Right cardiac atrium (tissue), 5 donors: ENCODE measurements at places on chromosomes 16 and 17. TPM values are rescaled to one million over a fixed set of nuclear protein-coding genes. Genes with fewer than 3 reads are reported as not detected.

DNA sequence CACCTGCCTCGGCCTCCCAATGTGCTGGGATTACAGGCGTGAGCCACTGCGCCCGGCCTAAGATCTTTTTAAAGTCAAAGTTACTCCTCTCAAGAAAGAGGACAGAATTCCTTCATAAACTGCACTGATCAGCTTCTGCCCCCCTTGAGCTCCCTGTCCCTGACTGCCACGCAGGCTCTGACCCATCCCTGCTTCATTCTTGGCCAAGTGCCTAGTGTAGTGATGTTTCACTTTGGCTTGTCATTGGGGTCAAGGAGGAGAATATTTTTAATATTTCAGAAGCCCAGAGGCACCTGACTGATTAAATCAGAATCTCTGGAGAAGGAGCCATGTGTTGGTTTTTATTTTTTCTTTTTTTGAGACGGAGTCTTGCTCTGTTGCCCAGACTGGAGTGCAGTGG, 9.1 kb downstream of the MRM1 start:
- DNase-seq = no peak

GRCh38 chr16:72783716-72784318, 264.1 kb downstream of the ZFHX3 start:
- no peak for DNase-seq

DNA sequence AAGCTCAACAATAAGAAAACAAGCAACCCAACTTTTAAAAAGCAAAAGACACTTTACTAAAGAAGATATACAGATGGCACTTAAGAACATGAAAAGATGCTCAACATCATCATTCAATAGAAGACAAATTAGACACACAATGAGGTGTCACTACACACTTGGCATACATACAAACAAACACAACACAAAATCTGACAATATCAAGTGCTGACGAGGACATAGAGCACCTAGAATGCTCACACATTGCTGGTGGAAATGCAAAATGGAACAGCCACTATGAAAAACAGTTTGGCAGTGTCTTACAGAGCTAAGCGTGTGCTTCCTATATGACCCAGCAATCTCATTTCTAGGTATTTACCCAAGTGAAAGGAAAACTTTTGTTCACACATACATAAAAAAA, 18.9 kb downstream of the RPRML start:
- DNase-seq = no peak

GRCh38 chr17:64694207-64694606, 32.1 kb upstream of the SMURF2 start:
- DNase-seq = peak; percentile 81

ZC3H18 gene
- total RNA-seq = 25.1 TPM

- no peak for DNase-seq
These were observed 7.8 kb downstream of the CRHR1 start for GRCh38 chr17:45791935-45792334.

ZNF771 gene
- 7.4 TPM for total RNA-seq

DNA sequence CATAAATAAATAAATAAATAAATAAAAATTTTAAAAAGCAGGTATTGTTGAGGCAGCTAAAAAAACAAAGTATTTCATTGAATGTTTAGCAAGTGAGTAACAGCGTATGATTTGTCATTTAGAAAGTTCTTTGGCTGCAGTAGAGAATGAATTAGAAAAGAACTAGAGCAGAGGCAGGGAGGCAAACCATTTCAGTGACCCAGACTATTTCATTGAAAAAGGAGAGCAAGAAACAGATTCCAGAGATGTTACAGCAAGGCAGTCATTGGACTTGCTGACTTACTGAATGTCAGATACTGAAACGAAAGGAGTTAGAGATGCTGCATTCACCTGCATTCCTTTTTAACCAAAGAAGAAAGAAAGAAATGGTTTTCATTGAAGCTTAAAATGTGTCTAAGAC, 105.5 kb upstream of the HLF start:
- no peak for DNase-seq

- DNase-seq = no peak
These were observed 139.5 kb downstream of the CMIP start for GRCh38 chr16:81583893-81584631.

PMFBP1 gene
- 0.44 TPM for total RNA-seq

MT1M gene
- total RNA-seq = 7.8 TPM

- DNase-seq = no peak
These were observed 2.3 kb downstream of the SLFN5 start for GRCh38 chr17:35245196-35245486.

- no peak for DNase-seq
These were observed 37.1 kb upstream of the TEKT1 start for GRCh38 chr17:6868582-6868981.

- DNase-seq = peak; percentile 76
These were observed 15.4 kb downstream of the RHBDL3 start for GRCh38 chr17:32281011-32281451.

IGF2BP1 gene
- not detected for total RNA-seq

- no peak for DNase-seq
These were observed 44.0 kb downstream of the IRX6 start for GRCh38 chr16:55367866-55368603.

CMTM3 gene
- 16.1 TPM for total RNA-seq

GRCh38 chr16:78993346-78993745, 607.2 kb downstream of the MAF start:
- no peak for DNase-seq

FN3K gene
- total RNA-seq = 66.8 TPM

GRCh38 chr17:8187517-8188262, 2.3 kb downstream of the BORCS6 start:
- peak; percentile 94 for DNase-seq

- DNase-seq = no peak
These were observed 34.0 kb upstream of the KCNJ16 start for GRCh38 chr17:70041061-70041460.

GRCh38 chr16:26665166-26665939, 401.4 kb upstream of the C16orf82 start:
- no peak for DNase-seq

DNA sequence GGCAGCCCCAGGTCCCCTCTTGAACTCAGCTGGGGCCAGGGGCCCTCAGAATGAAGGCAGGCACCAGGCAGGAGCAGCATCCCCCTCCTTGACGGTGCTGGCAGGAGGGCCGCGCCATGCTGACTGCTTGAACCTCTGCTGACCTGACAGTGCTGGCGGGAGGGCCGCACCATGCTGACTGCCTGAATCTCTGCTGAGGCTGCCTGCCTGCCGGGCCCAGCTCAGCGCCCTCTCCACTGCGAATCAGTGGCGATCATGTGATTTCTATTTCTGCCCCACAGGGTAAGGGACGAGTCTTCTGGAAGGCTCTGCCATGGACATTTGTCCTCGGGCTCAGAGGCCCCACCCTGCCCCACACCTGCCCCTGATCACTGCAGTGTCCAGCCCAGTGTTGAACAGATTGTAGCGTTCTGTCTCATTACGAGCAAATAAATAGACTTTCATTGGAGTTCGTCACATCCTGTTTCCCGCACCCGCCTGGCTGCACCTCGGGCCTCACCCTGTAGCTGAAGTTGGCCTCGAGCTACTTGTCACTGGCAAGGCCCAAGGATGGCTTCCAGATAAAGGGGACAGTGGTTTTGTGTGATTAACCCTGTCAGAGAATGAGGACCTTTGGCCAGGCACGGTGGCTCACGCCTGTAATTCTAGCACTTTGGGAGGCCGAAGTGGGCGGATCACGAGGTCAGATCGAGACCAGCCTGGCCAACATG, 8.6 kb downstream of the C16orf90 start:
- peak; percentile 58 for DNase-seq

OTOP3 gene
- total RNA-seq = not detected

GRCh38 chr17:69117855-69118784, 23.6 kb downstream of the ABCA6 start:
- no peak for DNase-seq

GP1BA gene
- not detected for total RNA-seq

CYLD gene
- total RNA-seq = 32.9 TPM

TNS4 gene
- not detected for total RNA-seq

GRCh38 chr16:56324406-56324805, 100.9 kb downstream of the AMFR start:
- DNase-seq = no peak

THAP11 gene
- 27.5 TPM for total RNA-seq

GRCh38 chr16:84040823-84041820, 1.5 kb downstream of the SLC38A8 start:
- no peak for DNase-seq

ACSM3 gene
- 16.2 TPM for total RNA-seq

GRCh38 chr16:87317750-87318644, 805 bp upstream of the C16orf95 start:
- DNase-seq = peak; percentile 77

LRRC46 gene
- total RNA-seq = 0.43 TPM

- peak; percentile 16 for DNase-seq
These were observed 231.0 kb downstream of the CBLN1 start for GRCh38 chr16:49050607-49051006.

ERBB2 gene
- total RNA-seq = 102 TPM

- DNase-seq = no peak
These were observed 79.3 kb downstream of the ABCC12 start for GRCh38 chr16:48076455-48077012.

EPX gene
- not detected for total RNA-seq

TVP23C gene
- 5.8 TPM for total RNA-seq

HS3ST6 gene
- not detected for total RNA-seq

DNA sequence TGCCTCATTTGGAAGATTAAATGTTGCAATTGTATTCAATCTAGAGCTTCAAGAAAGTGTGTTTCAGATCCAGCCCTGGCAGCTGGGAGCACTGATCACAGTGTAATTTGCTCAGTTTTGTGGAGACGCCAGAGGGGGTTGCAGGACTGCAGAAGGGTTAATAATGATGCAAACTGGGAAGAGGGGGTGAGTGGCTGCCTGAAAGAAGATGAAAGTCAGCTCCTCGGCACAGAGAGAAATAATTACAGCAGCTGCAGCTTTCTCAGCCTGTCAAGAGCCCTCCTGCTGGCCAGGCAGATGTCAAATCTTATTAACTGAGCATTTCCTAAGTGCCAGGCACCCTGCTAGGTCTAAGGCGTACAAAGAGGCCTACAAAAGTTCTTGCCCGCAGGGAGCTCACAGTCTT, 97.7 kb downstream of the ZNF18 start:
- no peak for DNase-seq

- no peak for DNase-seq
These were observed 179.6 kb upstream of the IRX3 start for GRCh38 chr16:54466233-54466632.

- no peak for DNase-seq
These were observed 5.5 kb downstream of the CBFA2T3 start for GRCh38 chr16:88971371-88972097.

DNA sequence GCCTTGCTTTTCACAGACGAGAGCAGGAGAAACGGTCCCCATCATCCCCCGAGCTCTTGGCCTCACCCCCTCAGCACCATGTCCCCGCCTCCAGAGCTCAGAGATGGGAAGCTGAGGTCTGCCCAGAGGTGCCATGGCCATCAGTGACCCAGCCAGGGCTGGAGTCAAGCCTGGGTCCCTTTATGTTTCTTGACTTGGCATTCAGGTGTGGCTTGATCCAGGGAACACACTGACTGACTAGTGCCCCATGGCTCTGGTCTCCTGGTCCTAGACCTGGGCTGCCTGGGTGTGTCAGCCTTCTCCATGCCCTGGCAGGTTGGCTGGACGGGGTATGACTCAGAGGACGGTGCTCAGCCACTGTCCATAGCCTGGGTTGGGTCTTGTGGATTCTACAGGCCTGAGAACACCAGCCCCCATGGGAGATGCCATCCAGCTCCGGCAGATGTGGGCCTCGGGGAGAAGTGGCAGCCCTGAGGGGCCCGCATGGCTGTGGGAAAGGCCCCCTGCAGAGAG, 54.2 kb downstream of the ZFPM1 start:
- DNase-seq = no peak

CAVIN1 gene
- 217 TPM for total RNA-seq

SLC4A1 gene
- 0.72 TPM for total RNA-seq

DNA sequence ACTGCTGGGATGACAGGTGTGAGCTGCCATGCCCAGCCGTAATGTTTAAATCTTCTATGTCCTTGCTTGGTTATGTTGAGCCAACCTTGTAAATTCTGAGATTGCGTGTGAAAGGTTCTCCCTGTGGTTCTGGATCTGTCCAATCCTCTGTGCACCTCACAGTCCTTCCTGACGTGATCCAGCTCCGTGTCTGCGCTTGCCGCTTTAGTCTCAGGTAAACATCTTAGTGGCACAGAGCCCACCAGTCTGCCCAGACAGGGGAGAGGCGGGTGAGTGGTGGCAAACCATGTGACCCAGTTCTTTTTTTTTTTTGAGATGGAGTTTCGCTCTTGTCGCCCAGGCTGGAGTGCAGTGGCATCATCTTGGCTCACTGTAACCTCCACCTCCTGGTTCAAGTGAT, 13.9 kb downstream of the SLC25A10 start:
- no peak for DNase-seq
